T-helper 1 cell (primary cell): ENCODE measurements at places on chromosomes 16 and 17.

DNA sequence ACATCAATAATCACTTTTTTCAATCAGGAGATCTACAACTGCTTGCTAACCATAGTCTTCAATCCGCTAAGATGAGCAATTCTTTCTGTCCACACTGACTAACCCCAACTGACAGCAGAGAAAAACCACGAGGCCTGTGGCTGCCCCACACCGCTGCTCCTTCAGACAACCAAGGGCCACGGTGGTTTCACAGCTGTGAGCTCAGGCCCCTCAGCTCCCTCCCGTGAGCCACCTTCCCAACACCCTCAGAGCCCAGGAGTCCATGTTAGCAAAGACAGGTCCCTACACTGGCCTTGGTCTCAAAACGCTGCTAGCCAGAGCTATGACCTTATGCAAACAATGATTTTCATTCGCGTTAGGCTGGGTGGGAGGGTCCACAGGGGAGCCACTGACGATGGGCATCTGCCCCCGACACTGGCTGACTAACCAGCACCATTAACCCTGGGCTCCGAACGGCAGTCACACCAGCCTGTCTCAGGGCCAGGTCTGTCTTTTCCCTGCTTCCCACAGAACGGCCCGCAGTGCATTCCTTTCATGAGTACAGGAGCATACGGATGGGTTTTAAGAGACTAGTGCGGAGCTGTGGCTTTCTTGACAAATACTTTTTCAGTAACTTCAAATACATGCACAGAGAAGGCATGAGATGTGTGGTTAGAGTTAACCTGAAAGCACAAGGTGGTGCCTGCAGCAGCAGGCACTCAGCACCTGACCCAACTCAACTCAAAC lies 67.3 kb downstream of the ANKRD11 start:
- no peak for DNase-seq

DNA sequence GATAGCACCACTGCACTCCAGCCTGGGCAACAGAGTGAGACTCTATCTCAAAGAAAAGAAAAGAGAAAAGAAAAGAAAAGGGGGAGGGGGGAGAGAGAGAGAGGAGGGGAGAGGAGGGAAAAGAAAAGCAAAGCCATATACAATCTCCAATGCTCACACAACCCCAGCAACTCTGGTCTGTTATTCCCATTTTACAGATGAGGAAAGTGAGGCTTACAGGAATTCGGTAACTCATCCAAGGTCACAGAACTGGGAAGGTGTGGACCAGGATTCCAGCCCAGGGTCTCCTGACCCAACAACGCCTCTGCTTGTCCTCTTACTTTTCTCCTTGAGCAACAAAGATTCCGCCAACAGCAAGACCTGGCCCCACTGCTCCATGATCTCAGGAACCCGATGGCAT lies 13.0 kb downstream of the PLA2G10 start:
- DNase-seq, result no peak

DNA sequence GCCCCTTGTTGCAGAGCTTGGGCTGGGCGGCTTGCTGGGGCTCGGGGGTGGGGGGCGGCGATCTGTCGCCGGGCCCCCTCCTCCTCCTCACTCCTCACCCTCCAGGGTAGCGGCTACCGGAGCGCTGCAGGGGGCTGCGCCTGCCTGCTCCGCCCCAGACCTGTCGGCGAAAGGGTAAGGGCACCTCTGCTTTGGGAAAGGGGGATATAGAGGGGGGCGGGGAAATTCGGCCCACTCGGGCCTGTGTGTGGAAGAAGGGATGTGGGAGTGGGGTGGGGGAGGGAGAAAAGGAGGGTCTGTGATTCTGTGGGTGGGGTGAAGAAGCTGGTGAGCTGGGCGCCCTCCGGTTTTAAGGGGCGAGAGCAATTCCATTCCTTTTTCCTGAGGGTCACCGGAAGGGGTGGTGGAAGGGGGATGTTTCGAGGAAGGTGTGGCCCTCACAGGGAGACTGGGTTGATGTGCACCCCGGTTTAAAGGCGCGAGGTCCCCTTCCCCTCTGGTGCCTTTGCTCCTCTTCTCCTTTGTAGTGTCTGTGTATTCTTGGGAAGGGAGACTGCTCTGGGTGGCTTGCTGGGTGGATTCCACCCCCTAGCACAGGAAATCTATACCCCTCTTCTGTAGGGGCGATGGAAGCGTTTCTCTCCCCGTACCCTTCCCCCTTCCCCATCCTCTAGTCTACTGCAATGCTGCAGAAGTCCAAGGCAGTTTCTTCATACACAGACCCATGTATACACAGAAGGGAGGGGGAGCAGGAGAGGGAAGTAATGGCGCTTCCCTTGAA lies 878 bp downstream of the TAOK1 start:
- DNase-seq, result no peak

- DNase-seq, result no peak
These were observed 14.7 kb downstream of the CA7 start for GRCh38 chr16:66858740-66859396.

GRCh38 chr17:3952186-3952585 lies 12.1 kb downstream of the ATP2A3 start:
- DNase-seq, result no peak

GRCh38 chr17:60280673-60281072 lies 111.3 kb downstream of the USP32 start:
- DNase-seq, result no peak

- no peak for DNase-seq
These were observed 533.7 kb downstream of the CDH13 start for GRCh38 chr16:83160287-83161020.

DNA sequence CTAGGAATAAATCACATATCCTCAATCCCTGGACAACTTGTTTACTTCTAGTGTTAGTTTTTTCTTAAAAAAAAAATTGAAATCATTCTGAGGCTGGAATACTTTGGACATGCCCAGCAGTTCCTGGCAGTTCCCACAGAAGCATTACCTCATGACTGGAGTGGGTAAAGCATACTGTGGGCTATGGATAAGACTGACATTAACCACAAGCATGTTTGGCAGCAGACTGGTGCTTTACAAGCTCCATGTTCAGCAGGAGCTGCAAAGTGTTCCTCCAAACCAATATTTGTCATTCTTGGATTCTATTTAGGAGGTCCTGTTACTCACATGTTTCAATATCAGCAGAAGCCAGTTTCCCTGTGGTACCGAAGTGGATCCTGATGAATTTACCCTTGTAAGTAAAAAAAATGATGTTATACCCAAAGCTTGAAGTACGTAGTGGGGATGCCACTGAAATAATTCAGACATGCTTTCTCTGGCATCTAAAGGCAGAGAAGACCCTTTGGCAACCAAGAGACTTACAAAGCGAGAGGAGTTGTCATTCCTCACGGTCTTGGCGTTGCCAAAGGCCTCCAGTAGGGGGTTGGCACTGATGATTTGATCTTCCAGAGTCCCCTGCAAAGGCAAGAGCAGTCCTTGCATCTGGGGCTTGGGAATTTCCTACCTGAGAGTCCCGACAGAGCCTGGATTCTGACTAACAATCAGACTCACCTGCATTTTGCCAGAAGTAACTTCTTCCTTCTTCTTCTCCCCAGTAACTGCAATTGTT lies 4.9 kb downstream of the MYH1 start:
- no peak for DNase-seq

DNA sequence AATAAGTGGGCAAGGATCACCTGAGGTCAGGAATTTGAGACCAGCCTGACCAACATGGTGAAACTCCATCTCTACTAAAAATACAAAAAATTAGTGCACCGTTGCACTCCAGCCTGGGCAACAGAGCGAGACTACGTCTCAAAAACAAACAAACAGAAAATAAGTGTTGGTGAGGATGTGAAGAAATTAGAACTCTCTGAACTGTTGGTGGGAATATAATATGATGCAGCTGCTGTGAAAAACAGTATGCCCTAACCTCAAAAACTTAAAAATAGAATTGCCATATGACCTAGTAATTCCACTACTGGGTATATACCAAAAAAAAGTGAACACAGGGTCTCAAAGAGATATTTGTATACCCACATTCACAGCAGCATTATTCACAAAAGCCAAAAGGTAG lies 26.1 kb downstream of the GLG1 start:
- no peak for DNase-seq

- DNase-seq, result peak; percentile 14
These were observed 42.4 kb upstream of the NF1 start for GRCh38 chr17:31052187-31052889.

GRCh38 chr17:66602659-66603384 lies 232.1 kb upstream of the CACNG5 start:
- no peak for DNase-seq

GRCh38 chr17:14745541-14745940 lies 444.7 kb downstream of the HS3ST3B1 start:
- no peak for DNase-seq
